Fibroblast of the aortic adventitia (primary cell): ENCODE measurements at places on chromosomes 7 and 10.

DNA sequence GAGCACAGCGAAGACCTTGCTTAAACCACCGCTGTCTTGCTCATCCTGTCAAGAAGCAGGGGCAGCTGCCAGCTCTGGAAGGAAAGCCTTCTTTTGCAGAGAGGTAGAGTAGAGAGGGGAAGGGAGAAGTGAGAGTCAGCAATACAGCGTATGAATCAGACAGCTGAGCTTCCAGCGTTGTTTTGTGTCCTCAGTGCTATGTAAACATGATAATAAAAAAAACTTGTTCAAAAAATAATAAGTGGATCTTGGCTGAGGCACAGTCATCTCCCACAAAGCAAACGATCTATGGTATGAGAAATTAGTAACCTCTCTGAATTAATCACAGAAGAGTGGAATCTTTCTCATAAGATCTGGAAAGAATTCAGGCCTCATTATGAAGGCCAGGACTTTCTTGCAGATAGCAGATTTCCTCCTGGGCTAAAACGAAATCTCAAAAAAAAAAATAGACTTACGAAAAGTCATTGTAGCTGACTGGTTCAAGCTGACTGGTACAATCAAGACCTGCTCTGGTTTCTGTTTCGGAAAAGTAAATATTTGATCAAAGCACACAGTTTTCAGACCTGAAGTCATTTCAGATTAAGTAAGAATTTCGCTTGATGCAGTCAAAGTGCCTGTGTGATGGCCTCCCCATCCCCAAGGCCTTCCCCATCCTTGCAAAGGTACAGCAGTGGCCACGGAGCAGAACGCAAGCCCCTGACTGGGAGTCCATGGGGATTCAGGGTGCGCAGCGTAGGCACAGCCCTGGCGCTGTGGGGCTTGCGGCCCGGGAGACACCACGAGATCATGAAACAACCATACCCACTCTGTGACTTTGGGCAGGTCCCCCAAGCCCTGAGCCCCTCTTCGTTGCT, 29.4 kb downstream of the CHST15 start:
- peak; percentile 47 for DNase-seq

- DNase-seq: no peak
Observed at GRCh38 chr10:28118985-28119628, 120.2 kb upstream of the ODAD2 start.

DNA sequence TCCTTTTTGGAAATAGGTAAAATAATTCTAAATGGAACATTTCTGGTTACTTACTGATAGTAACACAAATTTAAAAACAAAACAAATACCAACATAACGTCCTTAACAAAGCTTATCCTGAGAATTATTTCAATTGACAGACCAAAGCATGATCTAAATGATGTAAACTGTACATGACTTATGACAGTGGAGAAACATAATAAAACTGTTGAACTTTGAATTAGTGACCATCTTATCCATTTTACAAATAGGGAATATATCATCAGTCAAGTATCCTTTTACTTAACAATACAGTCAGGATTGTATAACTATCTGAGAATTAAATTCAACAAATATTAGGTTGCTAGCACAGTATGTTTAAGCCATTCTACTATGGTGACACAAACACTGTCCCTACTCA, 2.4 kb downstream of the IPMK start:
- DNase-seq: no peak

GRCh38 chr7:15389073-15389472, 172.7 kb downstream of the AGMO start:
- DNase-seq: no peak

- no peak for DNase-seq
Observed at GRCh38 chr10:48797830-48798229, 113.2 kb downstream of the WDFY4 start.

DNA sequence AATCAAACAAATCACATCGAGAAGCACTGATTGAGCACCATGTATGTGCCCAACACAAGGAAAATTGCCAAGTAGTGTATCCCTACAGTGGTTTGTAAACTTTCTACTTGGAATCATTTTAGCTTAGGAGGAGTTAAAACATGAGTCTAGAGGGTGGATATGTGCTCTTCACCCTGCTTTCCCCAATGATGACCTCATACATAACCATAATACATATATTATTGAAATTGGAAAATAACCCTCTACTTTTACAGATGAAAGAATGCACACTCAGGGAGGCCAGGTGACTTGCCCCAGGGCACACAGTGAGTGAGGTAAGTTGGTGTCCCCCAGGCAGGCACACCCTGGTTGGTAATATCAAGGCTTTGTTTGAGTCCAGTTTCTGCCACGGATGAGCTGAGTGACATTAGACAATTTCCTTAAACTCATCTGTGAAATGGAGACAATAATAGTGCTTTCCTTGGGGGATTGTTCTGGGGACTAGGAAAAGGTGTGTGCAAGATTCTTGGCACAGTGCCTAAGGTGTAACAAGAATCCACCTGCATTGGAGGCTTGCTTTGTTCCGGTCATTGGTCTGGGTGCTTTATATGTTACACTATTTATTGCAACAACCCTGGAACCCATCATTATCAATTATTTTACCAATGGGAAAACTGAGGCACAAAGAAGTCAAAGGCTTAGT, 50.7 kb downstream of the BPGM start:
- DNase-seq: no peak

DNA sequence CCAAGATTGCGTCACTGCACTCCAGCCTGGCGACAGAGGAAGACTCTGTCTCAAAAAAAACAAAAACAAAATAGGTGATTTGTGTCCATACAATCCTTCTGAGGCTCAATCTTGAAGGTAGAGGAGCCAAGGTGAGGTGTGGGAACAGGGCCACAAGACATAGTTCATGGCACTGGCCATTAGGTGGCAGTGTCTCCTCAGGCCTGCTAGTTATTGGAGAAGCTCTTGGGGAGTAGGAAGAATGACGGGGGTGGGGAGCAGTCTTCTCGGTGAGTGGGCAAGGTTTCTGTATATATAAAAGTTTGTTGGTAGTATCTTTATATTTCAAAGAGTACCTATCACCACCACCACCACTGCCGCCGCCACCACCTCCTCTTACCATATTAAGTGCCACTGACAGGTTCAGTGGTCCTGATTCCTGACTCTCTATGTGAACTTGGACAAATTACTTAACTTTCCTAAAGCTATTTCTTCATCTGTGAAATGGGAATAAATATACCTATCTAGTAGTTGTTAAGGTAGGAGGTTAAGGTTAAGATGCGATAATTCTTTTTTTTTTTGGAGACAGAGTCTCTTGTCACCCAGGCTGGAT, 24.0 kb downstream of the CCSER2 start:
- DNase-seq: peak; percentile 63
